T1000 (cell line): ENCODE measurements at places on chromosomes 16 and 17.

DNA sequence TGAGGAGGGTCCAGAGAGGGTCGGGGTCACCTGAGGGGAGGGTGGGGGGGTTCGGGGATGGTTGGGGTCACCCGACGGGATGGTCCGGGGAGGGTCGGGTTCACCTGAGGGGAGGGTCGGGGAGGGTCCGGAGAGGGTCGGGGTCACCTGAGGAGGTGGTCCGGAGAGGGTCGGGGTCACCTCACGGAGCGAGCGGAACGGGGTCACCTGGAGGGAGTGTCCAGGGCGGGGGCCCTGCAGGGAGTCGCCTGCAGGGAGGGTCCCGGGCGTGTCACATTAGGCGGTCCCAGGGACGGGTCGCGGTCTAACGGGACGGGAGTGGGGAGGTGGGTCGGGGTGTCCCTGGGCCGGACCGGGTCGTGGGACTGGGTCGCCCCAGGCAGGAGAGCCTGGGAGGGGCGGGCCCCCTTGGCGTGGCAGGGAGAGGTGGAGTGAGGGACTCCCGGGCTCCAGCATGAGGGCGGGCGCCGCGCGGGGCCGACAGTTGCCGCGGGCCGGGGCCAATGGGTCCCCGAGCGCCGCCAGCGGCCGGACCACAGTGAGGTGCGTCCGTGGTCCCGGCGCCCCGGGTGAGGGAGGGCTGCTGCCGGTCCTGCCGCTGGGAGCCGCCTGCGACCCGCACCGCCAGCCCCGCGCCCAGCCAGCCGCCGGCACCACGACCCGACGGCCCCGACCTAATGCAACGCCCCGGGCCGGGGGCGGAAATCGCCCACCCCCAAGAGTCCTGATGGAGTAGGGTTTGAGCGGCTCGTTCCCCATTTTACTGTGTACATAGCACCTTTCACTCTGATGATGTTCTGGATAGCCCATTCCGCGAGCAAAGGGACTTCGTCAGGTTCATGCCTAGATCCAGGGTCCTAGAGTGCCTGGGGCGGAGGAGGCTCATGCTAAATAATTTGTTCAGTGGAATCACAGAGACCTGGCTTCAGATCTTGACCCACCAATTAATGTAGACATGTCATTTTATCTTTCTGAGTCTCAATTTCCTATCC lies 1.2 kb upstream of the ABCA3 start:
- no peak for DNase-seq

DNA sequence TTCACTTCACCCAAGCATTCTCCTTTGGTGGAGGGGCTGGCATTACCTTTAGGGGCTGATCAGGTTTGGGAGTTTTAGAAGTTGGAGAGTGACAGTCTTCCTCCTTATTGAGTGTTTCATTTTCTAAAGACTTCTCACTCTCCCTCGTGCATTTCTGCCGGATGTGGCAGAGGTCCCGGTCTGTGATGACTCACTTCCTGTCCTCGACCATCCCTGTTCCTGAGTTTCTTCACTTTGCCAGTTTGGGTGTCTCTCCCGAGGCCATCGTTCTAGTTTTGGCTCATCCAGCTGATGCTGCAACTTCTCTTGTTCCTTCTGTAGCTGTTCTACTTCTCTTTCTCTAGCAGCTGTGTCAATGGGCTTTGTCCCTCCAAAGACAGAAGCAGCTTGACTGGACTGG lies 104.3 kb downstream of the PHKB start:
- DNase-seq: peak; percentile 6

GRCh38 chr17:6186998-6187397 lies 116.8 kb downstream of the WSCD1 start:
- DNase-seq: no peak

- no peak for DNase-seq
Measured at GRCh38 chr17:1960545-1960912, 64.6 kb downstream of the RTN4RL1 start.

- no peak for DNase-seq
Measured at GRCh38 chr17:80124351-80124981, 22.5 kb downstream of the EIF4A3 start.

- no peak for DNase-seq
Measured at GRCh38 chr17:72119077-72119872, 1.5 kb upstream of the SOX9 start.

DNA sequence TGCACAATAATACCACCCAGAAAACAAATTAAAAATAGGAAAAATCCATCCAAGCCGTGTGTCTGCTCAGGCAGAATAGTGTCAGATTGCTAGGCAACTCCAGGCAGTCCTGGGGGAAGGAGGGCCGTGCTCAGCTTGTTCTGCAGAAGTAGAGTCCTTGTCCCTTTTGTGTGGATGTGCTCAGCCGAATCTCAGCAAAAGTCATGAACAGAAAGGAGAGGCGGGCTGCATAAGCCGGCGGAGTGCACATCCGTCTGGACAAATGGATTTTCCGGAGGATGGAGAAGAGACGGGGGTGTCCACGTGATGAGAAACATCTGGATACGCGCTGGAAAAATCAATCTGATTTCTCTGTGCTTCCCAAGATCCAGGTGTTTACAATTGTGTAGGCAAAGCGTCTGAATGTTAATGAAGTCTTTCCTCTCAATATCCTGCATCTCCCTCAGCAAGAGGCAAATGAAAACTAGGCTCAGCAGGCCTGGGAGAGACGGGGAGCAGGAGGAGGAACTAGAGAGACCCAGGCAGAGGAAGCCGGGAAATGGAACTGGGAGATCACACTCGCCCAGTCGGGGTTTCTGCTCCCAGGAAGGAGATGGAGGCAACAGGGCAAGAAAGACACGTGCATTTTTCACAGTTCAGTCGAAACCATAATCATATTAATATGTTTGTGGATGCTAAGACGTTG lies 7.7 kb upstream of the RBFOX3 start:
- no peak for DNase-seq

DNA sequence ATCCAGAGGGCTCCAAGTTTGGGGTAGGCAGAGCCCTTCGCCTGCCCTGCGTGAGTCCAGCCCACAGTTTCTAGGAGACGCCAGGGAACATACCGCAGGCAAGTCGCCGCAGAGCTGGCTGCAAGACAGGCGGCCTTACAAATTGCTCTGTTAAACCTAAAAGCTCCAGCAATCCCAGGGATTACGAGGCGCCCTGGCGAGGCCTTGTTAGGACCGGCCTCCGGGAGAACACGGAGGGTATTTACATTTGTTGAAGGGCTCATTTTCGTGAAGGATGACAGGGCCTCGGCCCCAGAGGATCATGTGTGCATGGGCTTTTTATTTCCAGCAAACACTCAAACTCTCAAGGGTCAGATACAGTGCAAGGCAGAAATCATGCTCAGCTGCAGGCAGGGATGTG lies 77.6 kb upstream of the FOXF1 start:
- no peak for DNase-seq

- no peak for DNase-seq
Measured at GRCh38 chr16:49274591-49274990, 7.0 kb downstream of the CBLN1 start.

GRCh38 chr17:70804161-70804560 lies 634.8 kb downstream of the KCNJ2 start:
- no peak for DNase-seq

GRCh38 chr17:77126519-77126918 lies 14.2 kb upstream of the SEC14L1 start:
- DNase-seq: no peak

GRCh38 chr17:73782641-73783381 lies 138.6 kb upstream of the SDK2 start:
- no peak for DNase-seq

GRCh38 chr17:12376276-12376675 lies 289.4 kb upstream of the MYOCD start:
- DNase-seq: no peak

DNA sequence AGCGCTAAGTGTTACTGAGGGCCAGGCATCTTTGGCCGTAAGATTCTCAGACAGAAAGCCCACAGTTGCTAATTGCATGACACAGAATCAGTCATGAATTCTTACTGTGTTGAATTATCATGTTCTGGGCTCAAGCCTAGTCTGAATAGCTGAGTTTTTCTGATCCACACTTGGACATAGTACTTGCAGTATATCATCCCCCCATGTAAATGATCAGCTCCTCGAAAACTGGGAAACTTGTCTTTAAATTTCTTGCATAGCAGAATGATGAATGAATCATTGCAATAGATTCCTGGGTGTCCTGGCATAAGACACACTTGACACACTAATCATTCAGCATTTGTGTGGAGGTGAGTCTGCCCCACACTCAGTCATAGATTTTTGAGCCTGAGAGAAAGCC lies 2.2 kb downstream of the MLYCD start:
- no peak for DNase-seq

GRCh38 chr16:46803373-46803772 lies 27.6 kb downstream of the C16orf87 start:
- DNase-seq: no peak
